BJ (cell line): ENCODE measurements at places on chromosomes 1 and 21. TPM values are rescaled to one million over a fixed set of nuclear protein-coding genes. Genes with fewer than 3 reads are reported as not detected.

Gene UBXN10
- polyA plus RNA-seq = not detected in 2 replicates

Gene CCDC27
- polyA plus RNA-seq = not detected in 2 replicates

Gene AMY2A
- polyA plus RNA-seq = not detected in 2 replicates

DNA sequence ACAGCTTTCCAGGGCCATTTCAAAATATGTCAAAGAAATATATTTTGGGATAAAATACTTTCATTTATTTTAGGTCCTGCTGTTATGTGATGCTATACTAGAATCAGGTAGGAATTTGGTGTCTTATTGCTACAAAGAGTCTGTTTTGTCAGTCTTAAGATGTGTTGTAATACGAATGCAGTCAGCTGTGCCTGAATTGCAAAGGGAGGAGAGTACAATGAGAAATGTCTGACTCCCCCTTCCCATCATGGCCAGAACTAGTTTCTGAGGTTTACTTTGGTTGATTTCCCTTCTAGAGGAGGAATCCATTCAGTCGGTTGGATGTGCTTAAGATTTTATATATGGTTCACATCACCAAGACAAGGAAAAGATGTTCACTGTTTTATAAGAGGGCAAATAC lies 75.7 kb upstream of the TNFSF18 start:
- no peak for DNase-seq

DNA sequence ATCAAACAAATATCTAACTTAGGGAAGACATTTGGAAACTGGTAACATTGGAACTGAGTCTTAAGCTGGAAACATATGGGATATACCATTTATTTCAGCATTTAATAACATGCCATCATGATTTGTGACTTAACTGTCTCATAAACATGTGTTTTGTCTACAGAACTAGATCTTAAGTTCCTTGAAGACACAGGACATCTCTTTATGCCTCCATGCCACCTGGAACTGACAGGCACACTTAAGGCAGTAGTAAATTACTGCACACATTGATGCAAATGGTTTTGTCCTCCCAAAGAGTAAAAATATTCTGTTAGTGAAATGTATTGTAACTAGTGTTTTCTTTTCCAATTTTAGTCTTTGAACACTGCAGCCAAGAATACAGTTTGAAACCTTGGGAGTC lies 1.6 kb upstream of the EXO1 start:
- DNase-seq = no peak

DNA sequence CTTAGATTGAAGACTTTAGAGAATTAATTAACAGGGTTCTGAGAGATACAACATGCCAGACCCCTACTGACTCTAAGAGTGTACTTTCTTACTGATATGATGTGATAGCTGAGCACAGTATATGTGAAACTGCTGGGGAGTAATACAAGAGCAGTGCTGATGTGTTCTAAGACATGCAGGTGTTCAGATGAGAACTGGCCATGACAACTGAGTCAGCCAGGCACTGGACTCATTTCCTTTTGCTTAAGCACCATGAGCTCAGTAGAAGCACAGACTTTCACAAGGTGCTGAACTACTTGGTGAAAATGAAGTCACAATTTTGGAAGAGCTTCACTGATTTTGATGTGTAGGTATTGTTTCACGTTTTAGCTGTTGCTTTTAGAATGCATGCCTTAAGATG lies 15.9 kb upstream of the POGZ start:
- DNase-seq = no peak

- DNase-seq = no peak
Measured at GRCh38 chr1:213041443-213041842, 9.6 kb upstream of the RPS6KC1 start.

- no peak for DNase-seq
Measured at GRCh38 chr1:213523781-213524398, 463.9 kb upstream of the PROX1 start.

DNA sequence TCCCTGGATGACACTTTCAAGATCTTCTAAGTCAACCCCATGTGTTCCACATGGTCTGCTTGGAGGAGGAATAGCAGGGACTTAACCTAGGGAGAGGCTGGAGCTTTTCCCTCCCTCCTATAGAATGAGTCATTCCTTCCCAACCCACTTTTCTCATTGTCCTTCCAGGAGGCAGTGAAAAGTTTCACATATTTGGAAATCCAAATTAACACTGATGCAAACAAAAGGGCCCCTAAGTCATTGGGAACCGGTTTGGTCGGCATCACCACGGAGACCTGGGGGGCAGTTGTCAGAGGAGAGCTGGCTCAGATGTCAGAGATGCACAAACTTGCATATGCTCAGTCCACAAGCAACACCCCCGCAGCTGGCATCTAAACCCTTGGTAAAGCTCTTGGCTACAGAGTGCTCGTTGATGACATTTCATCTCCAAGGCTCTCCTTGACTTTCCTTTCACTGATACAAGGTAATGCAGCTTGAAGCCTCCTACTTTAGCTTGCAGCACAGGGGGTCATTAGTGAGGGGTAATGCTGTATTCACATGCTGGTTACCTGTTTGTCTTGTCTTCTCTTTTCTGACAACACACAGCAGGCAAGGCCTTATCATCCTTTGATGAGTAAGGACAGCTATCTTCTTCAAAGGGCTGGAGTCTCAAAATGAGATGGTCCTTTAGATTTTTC lies 12.3 kb upstream of the LRRC8D start:
- no peak for DNase-seq
